ENCODE measurements at places on chromosomes 16 and 17. TPM values are rescaled to one million over a fixed set of nuclear protein-coding genes. Genes with fewer than 3 reads are reported as not detected.

Gene HBA1
- total RNA-seq, result 1.6 TPM

Gene CORO7
- 18.8 TPM for total RNA-seq

Gene FGF11
- total RNA-seq, result 1.0 TPM

Gene KRTAP9-9
- total RNA-seq, result not detected

Gene COX4I1
- total RNA-seq, result 789 TPM

Gene ABCA9
- total RNA-seq, result not detected

Gene CDK3
- total RNA-seq, result 2.8 TPM

Gene ZP2
- not detected for total RNA-seq

Gene MPG
- total RNA-seq, result 72.3 TPM

Gene CPNE2
- 46.2 TPM for total RNA-seq

Gene KRT20
- 0.41 TPM for total RNA-seq

Gene SEPTIN12
- not detected for total RNA-seq
